ENCODE measurements at places on chromosomes 1 and 21. TPM values are rescaled to one million over a fixed set of nuclear protein-coding genes. Genes with fewer than 3 reads are reported as not detected.

- no peak for DNase-seq
These were observed 106.1 kb downstream of the SEC16B start for GRCh38 chr1:177863796-177864195.

- no peak for DNase-seq
These were observed 101.3 kb upstream of the ZBTB40 start for GRCh38 chr1:22350171-22350923.

DNA sequence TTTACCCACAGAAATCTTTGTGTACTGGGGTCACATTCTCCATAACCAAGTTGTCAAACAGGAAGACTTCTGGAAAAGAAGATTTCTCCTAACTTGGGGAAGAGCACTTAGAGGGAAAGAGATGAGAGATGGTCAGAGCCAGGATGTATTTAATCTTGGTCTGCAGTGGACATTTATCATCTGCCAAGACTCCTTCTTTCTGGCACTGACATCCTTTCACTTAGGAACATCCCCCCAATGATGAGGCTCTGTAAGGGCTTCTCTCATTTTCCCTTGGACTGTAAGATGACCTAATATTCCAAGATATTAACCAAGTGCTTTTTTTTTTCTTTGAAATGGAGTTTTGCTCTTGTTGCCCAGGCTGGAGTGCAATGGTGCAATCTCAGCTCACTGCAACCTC is 39.3 kb upstream of the IGSF3 start:
- DNase-seq, result no peak

DNA sequence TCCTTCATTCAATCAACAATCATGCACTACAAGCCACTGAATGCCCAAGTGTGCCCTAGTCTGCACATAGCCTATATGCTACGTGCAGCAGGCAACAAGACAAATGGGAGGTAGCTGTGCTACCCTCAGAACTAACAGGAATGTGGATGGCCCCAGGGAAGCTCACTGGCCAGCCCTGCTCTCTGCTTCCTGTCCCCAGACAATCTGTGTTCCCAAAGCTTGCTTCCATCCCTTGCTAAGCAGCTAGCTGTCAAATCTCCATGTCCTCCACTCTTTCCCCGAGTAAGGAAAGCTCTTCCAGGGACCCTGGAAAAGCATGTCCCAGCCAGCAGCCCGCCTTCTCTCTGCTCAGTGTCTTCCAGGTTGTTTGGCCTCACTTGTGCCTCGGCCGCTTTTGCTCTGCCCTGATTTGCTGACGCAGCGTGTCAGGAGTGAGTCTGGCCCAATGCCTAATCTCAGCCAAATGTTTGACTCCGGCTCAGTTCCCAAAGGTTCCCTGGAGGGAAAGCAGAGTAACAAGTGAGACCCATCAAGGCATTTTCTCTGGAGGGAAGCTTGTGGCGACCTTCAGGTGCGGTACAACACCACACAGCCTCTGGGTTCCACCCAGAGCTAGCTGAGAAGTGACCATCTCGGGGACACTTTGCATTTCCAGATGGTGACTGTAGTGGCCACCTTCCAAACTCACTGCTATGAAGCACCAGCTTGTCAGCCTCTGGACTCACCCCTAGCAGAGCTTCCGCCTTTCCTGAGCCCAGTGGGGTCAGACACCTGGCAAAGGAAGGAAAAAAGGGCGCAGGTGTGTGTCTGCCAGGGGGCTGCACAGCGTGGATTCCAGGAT is 243.4 kb downstream of the RHOU start:
- no peak for DNase-seq

DNA sequence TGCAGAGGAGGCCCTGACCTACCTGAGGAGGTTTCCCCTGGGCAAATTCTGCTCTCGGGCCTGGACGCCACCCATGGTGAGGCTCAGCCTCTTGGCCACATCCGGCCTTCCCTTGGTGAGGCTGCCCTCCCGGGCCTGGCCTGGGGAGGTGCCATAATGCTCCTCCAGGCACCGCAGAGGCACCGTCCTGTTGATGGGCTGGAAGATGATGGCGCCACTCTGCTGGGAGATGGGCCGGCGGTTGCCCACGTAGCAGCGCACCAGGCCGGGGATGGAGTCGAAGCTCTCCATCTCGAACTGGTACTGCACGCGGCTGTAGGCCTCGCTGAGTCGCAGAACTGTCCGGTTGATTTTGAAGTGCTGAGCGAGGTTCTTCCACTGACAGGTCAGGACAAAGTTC is 92.7 kb downstream of the BCAR3 start:
- DNase-seq, result no peak

DNA sequence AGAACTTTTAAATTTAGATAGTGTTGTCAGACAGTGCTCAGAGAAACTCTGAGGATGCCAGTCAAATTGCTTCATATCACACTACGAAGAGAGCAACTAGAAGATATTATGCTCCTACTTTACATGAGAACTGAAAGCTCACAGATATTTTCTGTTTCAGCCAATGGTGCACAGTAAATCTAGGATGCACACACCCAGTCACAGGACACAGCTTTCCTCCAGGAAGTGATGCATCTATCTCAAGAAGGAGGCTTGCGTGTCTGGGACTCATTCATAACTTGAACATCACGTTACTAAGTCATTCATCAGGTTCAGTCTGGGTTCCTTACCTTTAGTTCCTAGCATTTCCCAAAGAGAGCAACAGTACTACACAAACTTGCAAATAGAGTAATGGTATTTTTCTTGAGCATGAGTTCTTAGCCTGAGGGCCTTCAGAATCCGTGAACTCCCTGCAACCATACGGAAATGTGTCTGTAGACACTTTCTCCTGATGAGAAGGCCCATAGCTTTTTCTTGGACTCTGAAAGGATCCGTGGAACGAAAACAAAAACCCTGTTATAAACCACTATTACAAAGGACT is 12.2 kb downstream of the ZNF697 start:
- no peak for DNase-seq

- DNase-seq, result no peak
These were observed 12.6 kb upstream of the TNFRSF14 start for GRCh38 chr1:2543543-2544092.

DNA sequence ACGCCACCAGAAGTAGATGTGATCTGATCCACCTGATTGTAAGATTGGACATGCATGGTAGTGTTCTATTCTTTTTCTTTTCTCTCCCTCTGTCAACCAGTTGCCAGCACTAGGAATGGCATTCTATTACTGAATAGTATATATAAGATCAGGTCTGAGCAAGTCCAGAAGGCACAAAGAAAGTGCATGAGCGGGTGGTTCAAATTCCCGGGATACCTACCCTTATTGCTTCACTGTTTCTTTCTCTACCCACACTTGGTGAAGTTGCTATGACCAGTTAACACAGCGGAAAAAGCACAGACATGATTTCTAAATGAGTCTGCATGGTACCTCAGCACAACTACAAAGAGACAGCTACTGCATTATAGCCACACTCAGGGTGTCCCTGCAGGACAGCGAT is 64.0 kb downstream of the SLC9A1 start:
- DNase-seq, result no peak

- no peak for DNase-seq
These were observed 81.2 kb upstream of the C1orf174 start for GRCh38 chr1:3981261-3981660.

GRCh38 chr1:205128050-205128449 is 6.3 kb upstream of the RBBP5 start:
- DNase-seq, result no peak

DNA sequence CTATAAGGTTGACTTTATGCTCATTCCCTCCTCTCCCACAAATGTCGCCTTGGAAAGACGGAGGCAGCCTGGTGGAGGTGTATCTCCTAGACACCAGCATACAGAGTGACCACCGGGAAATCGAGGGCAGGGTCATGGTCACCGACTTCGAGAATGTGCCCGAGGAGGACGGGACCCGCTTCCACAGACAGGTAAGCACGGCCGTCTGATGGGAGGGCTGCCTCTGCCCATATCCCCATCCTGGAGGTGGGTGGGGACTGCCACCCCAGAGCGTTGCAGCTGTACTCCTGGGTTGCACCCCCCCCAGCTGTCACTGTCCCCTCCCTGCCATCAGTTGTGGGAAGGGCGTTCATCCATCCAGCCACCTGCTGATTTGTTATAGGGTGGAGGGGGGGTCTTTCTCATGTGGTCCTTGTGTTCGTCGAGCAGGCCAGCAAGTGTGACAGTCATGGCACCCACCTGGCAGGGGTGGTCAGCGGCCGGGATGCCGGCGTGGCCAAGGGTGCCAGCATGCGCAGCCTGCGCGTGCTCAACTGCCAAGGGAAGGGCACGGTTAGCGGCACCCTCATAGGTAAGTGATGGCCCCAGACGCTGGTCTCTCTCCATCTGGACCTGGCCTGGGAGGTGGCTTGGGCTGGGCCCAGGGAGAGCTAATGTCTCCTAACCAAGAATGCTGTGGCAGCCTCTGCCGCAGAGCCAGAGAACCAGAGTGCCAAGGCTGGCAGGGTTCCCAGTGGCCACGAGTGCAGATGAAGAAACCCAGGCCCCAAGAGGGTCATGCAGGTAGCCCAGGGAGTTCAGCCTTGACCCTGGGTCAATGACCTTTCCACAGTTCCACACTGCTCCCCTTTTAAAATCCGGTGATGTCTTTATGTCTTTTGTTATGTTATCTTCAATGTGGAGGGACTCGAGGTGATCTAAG is 13.1 kb downstream of the PCSK9 start:
- no peak for DNase-seq

DNA sequence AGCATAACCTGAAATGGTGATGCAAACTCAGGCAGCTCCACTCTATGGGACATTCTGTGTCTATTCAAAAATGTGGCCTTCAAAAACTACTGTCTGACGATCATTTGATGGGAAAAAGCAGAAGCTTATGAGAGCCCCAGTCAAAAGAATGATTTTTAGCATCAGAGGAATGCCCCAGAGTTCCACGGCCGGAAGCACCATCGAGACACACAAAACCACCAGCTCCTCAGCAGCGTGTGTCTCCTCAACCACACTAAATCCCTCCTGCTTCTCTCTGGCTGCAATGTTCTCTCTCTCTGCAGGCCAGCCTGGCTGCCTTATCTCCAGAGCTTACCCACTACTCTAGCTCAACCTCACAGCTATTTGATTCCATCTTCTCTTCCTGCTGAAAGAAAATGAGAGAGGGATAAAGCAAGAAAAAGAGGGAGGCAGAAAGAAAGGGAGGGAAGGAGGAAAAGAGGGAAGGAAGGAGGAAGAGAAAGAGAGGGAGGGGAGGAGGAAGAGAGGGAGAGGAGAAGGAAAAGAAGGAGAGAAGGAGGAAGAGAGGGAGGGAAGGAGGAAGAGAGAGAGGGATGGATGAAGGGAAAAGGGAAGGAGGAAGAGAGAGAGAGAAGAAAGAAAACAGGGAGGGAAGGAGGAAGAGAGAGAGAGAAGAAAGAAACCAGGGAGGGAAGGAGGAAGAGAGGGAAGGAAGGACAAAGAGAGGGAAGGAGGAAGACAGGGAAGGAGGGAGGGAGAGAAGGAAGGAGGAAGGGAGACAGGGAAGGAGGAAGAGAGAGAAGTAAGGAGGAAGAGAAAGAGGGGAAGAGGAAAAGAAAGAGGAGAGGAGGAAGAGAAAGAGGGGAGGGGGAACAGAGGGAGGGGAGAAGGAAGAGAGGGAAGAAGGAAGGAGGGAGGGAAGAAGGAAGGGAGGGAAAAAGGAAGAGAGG is 33.5 kb upstream of the LAPTM5 start:
- no peak for DNase-seq

GRCh38 chr1:99606306-99606705 is 39.6 kb upstream of the PALMD start:
- no peak for DNase-seq

DNA sequence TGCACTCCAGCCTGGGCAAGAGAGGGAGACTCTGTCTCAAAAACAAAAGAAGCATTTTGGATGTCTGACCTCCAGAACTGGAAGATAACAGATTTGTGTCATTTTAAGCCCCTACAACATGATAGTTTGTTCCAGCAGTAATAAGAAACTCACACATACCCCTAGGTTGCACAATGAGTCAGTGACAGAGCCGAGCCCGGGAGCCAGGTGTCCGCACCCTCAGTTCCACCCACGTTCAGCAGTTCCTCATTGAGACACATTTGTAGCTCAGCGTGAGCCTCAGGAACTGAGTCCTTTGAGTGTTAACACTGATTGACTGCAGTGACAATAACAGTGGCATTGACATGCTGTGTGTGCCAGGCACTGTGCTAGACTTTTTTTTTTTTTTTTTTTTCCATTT is 19.8 kb downstream of the LRRC38 start:
- DNase-seq, result no peak

DNA sequence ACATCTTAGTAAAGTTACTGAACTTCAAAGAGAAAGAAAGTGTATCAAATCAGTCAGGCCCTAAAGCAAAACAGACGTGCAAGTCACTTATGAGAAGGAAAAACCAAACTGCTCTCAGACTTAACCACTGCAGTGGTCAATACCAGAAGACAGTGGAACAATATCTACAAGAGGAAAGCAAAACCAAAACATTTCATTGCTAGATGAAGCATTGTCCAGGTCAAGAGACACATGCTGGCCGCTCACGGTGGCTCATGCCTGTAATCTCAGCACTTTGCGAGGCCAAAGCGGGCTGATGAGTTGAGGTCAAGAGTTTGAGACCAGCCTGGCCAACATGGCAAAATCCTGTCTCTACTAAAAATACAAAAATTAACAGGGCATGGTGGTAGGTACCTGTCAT is 82.0 kb upstream of the MROH9 start:
- DNase-seq, result no peak

Gene BSND
- not detected for total RNA-seq

Gene CSMD2
- total RNA-seq, result 0.15 TPM

Gene KLF17
- not detected for total RNA-seq

Gene DIO1
- total RNA-seq, result not detected

Gene CPTP
- 56.5 TPM for total RNA-seq

Gene NECAP2
- 145 TPM for total RNA-seq

Gene LMX1A
- total RNA-seq, result not detected

Gene TMEM167B
- total RNA-seq, result 16.9 TPM

Gene USH2A
- total RNA-seq, result not detected

Gene CFHR1
- not detected for total RNA-seq

Data from glomerular endothelial cell (primary cell).